ENCODE measurements at places on chromosomes 2 and 18.

DNA sequence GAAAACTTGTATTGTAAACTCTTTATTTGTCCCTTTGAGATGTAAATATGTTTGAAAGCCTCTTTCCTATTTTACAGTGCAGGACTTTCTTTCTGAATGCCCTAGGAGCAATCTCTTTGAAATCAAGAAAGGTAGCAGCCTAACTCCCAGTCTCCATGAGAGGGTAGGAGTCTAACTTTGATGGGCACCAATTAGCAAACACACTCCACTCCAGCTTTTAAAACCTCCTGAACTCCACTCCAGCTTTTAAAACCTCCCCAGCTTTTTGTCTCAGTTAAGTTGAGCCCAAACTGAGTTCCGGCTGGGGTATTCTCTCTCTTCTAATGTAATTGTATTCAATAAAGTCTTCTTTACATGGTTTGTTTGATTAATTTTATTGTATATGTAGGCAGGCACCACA, 493.7 kb upstream of the CDH7 start:
- DNase-seq: peak; percentile 2

DNA sequence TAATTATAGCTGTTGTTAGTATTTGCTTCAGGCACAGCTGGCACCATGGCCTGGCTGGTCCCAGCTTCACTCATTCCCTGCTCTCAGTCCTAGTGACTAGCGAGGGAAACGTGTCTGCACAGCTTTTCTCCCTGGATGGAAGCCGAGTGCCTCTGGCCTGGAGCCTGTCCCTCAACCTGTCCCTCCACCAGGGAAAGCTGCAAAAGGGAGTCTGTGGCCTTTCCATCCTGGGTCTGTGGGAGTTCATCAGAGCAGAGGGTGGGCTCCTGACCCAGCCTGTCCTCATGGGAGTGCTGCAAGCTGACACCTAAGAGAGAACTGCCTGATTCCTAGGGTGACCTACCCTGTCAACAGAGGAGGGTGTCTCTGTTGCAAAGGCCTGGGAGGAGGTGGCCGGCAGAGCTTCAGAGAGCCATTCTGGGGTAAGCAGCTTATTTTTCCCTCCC, 118.3 kb downstream of the CAPN13 start:
- DNase-seq: no peak

DNA sequence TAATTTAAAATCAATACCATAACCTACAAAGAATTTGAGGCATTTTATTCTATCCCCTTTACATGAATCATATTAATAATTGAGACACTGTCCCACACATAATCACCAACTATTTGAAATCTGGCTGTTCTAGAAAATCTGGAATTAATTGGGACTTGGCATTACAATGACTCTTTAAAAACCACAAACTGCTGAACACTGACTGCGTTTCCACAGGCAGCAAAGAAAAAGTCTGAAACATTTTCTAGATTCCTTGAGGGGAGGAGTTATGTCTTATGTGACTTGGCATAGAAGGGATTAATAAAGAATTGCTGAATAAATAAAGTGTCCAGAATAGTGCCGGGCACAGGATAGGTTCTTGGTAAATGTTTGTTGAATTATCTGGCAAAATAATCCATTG, 61.4 kb downstream of the GPR39 start:
- DNase-seq: no peak

GRCh38 chr2:98704499-98705332, 26.2 kb downstream of the MGAT4A start:
- no peak for DNase-seq

- DNase-seq: no peak
These were observed 38.3 kb upstream of the RAPGEF4 start for GRCh38 chr2:172697296-172697695.

GRCh38 chr2:12514631-12515437, 201.9 kb upstream of the TRIB2 start:
- no peak for DNase-seq

DNA sequence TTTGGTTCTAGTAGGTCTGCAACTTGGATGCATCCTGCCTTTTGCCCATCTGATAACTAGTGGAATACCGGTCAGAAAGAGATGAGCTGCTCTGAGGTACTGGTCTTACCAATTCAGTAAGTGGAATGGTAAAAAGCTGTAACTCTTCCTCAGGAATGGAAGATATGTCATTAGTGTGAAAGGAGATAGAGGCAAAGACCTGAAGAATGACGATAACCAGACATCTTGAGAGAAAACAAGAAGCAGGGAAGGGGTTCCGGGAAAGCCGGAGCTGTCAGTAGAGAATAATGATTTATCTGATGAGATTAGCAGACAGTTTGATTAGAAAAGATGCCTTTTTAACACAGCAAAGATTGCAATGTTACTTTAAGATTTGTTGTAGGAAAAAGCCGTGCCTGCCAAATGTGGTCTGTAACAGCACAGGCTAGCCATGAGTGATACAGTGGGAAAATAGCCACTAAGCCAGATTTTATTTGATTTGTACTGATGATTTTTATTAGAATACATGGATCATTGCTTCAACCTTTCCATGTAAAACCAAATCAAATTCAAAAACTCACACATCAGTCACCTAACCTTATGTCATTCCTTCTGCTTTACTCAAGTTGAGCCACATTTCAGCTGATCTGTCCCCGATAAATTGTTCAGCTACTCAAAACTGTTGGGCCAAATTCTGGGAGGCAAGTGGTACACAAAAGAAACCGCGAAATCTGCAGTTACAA, 110.0 kb downstream of the TCF4 start:
- DNase-seq: peak; percentile 24

DNA sequence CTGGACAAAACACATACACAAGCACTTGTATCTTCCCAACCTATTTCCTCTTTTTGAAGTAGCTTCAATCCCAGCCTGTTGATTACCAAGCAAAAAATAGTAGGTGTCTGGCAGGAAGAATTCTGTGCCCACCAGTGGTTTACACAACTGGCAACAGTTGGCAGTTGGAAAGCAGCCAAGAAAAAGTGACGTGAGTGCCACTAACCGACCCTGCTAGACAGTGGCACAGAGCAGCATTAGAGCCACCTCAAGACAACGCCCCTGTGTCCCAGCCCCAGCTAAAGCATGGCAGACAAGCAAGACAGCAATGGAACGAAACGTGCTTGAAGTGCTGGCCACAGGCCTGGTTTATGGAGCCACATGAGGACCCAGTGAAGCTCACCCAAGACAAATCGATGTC, 379.6 kb downstream of the FBXO15 start:
- no peak for DNase-seq

DNA sequence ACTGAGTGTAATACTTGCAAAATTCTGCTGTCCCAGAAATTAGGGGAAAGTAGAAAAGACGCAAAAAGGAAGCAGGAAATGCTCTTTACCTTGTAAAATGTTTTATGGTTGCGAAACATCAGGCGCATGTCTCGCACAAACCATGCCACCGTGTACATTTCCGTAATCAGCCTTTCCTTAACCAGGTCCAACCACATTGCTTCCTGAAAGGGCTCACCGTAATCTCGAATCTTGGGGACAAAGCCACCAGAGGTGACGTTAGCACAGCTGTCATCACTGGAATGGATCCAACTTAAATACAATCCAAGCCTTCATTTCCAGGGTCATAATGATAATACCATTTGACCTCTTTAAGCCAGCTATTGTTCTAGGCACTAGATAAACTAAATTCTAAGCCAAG, 49.3 kb downstream of the SP110 start:
- peak; percentile 65 for DNase-seq

DNA sequence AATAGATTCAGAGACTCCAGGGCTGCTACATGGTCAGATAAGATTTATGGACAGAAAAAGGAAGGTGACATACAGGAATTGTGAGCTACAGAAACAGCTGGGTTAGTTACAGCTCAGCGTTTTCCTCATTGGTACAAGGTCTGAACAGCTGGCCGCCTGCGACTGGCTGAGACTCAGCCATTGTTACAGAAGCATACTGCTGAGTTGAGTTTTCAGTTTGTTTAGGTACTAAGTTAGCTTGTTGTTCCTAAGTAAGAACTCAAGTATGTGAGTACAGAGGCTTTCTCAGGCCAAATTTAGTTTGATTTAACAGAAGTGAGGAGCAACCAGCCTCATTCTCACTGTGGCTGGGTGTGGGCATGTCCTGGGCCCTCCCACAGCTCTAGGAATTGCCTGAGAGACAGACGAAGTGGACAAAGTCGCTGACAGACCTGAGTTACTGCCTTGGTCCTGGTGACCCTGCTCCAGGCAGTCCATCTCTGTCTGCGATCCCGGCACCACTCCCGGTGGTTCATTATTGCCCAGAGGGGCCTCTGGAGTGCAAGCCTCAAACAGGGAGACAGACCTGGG, 27.8 kb upstream of the RHOB start:
- no peak for DNase-seq

GRCh38 chr2:53994818-53995808, 24.3 kb upstream of the PSME4 start:
- no peak for DNase-seq

DNA sequence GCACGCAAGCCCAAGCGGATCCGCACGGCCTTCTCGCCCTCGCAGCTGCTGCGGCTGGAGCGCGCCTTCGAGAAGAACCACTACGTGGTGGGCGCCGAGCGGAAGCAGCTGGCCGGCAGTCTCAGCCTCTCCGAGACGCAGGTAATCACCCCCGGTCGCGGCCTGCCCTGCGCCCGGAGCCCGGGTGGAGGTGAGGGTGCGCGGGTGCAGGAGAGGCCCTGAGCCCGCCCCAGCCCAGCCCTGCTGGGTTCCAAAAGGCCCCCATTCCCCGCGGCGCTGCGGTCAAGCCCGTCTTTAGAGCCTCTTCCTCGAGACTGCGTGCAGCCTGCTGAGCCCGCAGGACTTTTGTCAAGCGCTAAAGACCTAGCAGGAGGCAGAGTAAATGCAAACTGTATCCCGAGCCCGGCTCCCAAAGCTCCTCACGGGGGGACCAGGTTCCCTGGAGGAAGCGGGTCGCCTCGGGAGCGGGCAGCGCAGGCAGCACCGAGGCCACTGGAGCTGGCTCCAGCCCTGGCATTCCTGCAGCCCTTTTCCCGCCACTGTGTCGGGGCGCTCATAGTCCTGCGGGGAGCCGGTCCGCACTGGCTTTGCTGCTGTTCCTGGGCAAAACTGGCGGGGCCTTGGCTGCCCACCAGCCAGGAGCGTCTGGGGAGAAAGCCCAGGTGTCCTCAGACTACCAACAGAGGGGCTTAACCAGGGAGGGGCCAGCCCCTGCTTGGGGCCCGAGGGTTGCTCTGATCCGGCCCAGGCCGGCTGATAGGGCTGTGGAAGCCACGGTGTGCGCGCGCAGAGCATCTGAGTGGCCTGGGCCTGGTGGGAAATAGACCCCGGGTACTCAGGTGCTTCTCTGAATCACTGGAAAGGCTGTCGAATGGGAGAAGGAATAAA, 7.3 kb downstream of the EMX1 start:
- DNase-seq: peak; percentile 15

DNA sequence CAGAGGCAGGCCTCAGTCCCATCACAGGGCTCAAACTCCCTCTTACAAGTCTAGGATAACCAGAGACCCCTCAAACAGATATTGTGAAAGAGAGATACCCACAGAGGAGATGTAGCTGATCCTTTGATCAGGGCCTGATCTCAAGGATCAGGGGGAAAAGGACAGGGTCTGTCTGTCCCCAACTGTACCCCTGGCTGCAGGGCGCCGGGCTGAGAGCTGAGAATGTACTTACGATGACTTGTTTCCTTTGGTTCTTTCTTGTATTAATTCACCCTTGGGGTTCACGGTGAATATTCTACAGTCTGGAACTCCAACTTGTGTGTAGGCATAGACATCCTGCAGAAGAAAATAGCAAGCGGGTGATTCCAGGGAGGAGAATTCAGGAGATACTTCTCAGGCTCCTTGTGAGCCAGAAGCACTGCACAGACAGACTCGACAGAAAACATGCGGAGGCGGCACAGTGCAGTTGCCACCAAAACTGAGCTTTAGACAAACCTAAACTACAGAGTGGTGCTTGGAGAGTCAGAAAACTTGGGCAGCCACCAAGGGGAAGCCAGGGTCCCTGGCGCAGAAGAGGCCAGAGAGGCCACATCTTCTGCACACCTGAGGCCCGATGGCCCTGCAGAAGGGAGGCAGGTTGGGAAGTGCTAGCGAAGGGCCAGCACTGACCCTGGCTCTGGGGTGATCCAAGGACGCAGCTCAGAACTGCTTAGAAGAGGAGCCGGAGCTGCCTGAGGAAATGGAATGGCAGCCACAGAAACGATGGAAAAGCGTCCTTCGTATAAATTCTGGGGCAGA, 73.9 kb downstream of the EMILIN2 start:
- no peak for DNase-seq

DNA sequence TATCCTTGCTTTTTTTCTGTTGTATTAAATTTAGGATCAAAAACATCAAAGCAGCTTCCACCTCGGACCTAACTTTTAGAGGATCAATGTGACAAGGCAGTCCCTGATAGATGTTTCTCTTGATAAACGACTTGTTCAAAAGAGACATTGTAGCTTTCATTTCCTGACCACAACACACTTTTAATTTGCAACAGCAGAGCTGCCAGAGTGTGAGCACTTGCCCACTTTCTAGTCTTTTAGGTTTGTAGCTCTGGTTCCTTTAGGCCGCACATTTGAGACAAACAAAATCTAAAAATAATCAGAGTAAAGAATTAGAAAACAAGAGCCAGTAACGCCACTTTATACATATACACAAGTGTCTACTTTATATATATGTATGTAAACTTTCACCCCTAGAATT, 3.1 kb downstream of the FIGN start:
- DNase-seq: no peak

- DNase-seq: peak; percentile 69
These were observed 12.6 kb upstream of the MLPH start for GRCh38 chr2:237474442-237474911.

DNA sequence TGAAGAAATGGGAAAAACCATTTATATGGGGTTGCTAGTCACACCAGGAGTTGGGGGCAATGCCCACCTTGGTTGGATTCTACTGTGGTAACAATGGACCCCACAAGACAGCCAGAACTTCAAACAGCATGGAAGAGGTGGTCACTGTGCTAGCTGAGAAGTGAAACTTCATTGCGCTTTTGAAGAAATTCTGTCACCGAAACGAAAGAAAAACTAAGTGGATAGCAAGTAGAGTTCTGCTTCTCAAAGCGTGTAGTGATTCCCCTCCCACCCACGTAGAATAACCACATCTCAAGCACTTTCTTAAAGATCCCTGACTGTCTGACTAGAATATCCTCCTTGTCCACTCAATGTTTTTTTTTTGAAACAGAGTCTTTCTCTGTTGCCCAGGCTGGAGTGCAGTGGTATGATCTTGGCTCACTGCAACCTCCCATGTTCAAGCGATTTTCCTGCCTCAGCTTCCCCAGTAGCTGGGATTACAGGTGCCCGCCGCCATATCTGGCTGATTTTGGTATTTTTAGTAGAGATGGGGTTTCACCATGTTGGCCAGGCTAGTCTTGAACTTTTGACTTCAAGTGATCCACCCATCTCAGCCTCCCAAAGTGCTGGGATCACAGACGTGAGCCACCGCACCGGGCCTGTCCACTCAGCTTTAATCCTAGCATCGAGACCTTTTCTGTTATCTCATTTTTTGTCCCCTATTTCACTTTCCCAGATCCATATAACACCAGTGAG, 30.1 kb upstream of the CCL20 start:
- no peak for DNase-seq
